ENCODE measurements at places on chromosomes 6 and 20.

DNA sequence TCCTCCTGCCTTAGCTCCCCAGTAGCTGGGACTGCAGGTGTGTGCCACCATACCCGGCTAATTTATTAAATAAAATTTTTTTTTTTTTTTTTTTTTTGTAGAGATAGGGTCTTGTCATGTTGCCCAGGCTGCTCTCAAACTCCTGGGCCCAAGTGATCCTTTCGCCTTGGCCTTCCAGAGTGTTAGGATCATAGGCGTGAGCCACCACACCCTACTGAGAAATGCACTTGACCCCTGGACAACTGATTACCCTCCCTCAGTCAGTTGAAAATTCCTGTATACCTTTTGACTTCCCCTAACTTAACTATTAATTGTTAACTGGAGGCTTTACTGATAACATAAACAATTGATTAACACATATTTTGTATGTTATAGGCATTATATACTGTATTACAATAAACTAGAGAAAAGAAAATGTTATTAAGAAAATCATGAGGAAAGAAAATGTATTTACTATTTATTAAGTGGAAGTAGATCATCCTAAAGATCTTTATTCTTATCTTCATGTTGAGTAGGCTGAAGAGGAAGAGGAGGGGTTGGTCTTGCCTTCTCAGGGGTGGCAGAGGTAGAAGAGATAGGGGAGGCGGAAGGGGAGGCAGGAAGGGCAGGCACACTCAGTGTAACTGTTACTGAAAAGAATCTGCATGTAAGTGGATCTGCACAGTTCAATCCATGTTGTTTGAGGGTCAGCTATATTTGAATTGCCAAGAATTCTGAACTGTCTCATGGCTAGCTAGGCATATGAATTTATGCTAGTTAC is 104.3 kb downstream of the FARS2 start:
- no peak for DNase-seq

DNA sequence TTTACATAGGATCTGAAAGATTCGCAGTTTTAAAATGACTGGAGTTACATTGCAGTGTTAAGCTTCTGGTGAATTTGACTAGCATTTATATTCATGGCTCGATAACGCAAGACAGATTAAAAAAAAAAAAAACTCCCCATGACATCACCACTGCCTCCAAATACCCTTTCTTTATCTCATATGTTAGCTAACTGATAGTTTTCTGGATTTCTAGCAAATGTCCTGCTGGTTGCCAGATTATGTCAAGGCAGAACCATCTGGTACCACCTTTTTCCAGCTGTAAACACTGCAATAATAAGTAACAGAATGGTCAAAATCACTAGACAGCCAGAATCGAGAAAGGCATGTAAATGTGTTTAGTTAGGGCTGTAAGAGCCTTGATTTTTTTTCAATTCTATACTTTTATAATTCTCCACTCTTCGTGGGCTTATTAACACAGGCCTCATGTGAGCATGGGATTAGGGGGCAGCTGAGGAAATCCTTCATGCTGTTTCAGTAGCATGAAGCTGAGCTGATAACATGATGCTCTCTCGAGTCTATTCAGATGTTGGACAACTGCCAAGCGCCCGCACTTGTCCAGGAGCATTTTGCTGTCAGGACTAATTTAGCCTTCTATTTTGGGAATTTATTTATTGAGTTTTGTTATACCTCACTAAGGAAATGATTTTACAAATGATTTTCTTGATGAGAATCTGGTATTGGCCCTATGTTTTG is 166.0 kb upstream of the SCGN start:
- peak; percentile 13 for DNase-seq

DNA sequence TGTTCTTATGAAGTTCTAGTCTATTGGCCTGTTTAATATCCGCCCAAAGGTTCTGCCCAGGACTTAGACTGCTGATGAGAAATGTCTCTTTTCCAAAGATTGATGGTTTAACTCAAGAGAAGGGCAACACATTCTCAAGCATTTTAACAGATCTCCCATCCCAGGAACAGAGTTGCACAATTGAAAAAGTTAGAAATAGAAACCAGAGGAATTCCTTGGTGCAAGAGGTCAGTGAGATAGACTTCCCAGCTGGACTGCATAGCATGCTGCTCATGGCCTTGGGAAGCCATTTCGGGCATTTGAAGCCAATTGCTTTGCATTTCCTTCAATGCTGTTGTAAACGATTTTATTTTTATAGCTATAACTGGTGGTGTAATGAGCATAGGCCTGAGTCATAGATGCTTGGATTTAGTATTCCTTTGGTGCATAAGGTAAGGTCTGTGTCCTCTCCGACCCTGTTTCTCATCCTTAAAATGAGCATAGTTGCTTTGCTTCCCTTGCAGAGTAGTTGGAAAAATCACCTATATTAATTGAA is 292.2 kb upstream of the JAG1 start:
- peak; percentile 20 for DNase-seq

- no peak for DNase-seq
These were observed 42.7 kb upstream of the TNFRSF21 start for GRCh38 chr6:47352194-47352920.

- no peak for DNase-seq
These were observed 305.4 kb downstream of the CDKAL1 start for GRCh38 chr6:20839630-20840029.

DNA sequence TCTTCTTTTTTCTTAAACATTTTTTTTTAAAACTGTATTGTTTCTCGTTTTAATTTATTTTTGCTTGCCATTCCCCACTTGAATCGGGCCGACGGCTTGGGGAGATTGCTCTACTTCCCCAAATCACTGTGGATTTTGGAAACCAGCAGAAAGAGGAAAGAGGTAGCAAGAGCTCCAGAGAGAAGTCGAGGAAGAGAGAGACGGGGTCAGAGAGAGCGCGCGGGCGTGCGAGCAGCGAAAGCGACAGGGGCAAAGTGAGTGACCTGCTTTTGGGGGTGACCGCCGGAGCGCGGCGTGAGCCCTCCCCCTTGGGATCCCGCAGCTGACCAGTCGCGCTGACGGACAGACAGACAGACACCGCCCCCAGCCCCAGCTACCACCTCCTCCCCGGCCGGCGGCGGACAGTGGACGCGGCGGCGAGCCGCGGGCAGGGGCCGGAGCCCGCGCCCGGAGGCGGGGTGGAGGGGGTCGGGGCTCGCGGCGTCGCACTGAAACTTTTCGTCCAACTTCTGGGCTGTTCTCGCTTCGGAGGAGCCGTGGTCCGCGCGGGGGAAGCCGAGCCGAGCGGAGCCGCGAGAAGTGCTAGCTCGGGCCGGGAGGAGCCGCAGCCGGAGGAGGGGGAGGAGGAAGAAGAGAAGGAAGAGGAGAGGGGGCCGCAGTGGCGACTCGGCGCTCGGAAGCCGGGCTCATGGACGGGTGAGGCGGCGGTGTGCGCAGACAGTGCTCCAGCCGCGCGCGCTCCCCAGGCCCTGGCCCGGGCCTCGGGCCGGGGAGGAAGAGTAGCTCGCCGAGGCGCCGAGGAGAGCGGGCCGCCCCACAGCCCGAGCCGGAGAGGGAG is 580 bp downstream of the VEGFA start:
- DNase-seq = peak; percentile 60

DNA sequence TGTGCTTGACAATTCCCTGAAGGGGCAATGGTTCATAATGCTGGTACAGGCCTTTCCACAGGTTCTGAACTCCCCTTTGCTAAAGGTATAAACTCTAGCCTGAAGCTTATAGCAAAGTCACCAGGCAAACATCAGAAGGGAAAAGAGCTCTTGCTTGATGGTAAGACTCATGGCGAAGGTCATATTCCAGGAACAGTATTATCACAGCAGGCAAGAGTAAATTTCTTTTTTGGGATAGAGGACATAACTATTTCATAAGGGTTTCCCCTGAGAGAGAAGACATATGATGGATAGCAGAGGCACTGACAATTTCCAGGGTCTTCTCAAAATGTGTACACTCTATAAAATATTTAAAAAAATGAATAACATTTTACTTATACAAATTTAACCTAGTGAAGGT is 86.8 kb downstream of the PRKN start:
- no peak for DNase-seq

- DNase-seq = no peak
These were observed 92.6 kb downstream of the BFSP1 start for GRCh38 chr20:17438436-17439039.

GRCh38 chr20:22684763-22685443 is 100.5 kb upstream of the FOXA2 start:
- DNase-seq = peak; percentile 6

GRCh38 chr6:129236001-129236517 is 353.1 kb downstream of the LAMA2 start:
- no peak for DNase-seq

DNA sequence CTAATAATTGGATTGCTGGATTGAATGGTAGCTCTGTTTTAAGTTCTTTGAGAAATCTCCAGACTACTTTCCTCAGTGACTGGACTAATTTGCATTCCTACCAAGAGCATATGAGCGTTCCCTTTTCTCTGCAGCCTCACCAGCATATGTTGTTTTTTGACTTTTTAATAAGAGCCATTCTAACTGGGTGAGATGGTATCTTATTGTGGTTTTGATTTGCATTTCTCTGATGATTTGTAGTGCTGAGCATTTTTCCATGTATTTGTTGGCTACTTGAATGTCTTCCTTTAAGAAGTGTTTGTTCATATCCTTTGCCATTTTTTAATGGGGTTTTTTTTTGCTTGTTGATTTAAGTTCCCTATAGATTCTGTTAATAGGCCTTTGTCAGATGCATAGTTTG is 94.7 kb upstream of the AHI1 start:
- no peak for DNase-seq
